Pons (tissue), 1 donor: ENCODE measurements at places on chromosomes 2 and 18.

DNA sequence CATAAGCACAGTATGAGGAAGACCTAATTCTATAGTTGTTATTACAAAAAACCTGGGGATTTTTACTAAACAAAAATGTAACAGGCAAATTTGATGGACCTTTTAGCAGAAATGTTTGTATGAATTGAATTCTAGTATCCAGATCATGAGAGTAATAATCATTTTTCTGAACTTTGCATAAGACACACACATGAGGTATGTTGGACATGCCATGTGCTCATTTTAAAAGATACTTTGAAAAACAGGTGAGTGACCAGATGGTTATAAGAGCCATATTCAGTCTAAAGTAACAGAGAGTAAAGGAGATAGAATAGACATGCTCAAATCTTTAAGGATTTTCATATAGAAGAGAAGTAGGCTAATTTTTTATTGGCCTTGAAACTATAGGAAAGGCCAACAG lies 663.6 kb downstream of the NRXN1 start:
- no peak for DNase-seq

DNA sequence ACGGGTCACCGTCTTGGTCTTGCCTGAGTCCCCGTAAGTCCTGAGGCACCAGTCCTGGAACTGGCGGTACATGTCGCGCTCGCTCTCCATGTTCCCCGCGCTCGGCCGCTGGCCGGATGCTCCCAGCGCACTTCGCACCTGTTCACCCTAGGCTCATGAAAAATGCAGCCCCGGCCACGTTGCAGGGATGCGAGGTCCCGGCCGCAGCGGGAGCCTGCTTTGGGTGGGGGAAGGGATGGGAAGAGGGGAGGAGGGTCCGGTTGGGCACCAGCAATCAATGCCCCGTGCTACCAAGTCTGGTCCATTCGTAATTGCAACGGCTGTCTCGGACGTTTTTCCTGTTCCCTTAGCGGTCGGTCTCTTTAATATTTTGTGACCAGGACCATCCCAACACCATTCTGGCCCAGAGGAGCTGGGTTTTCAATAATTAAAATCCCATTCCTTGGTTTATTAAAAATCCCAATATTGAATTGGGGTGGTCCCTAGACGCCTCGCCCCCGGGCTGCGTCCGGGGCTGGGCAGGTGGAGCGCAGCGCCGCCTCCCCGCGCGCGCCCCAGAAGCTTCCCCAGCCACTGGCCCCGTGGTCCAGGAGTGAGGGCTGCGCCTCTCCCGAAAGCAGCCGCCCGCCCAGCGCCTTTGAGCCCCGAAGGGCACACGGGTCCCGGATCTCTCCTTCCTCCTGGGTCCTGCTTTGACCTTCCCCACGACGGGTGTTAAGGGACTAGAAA lies 1.4 kb downstream of the NOL4 start:
- no peak for DNase-seq

DNA sequence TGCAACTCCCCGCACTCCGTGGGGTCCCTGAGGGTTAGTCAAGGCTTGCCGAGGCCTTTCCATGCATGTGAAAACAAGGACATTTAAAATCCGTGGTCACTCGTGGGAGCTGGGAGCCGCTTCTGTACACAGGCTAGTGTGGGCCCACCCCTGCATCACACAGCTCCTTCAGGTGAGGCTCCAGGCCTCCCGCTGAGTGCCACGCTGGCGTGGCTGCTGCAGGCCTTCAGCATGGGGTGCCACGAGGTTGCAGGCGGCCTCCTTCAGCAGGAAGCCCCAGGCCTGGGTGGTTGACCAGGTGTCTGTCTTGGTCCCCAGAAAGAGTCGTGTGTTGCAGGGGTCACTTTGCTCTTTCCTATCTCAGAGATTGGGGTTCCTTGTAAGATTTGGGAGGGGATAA lies 6.6 kb downstream of the KLHL30 start:
- no peak for DNase-seq

DNA sequence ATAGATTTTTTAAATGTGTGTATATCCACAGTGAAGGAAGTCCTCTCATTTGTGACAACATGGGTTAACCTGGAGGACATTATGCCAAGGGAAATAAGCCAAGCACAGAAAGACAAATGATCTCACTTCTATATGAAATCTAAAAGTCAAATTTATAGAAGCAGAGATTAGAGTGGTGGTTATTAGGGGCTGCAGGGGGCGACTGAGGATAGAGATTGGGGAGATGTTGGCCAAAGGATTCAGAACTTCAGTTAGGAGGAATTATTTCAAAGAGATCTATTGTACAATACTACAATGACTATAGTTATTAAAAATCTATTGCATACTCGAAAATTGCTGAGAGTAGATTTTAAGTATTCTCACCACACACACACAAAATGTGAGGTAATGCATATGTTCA lies 252.4 kb upstream of the SLC39A10 start:
- DNase-seq, result no peak

- DNase-seq, result no peak
These were observed 4.7 kb downstream of the MYO5B start for GRCh38 chr18:50190236-50190635.

DNA sequence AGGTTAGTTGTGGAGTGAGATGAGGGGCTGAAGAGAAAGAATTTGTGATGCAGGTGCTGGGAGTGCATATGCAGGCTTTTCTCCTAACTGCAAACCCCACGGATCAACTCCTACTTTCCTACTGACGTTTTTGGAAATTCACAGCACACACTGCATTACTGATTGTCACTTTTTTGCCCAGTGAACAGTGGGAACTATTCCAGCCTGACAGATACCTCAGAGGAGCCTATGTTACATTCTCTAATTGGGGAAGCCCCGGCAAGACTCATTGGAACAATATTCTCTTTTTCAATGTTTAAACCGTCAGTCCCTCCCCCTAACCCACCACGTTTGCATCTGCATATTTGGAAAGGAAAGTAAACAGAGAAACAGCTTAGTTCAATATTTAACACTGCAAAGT lies 126.2 kb downstream of the DPP4 start:
- no peak for DNase-seq

DNA sequence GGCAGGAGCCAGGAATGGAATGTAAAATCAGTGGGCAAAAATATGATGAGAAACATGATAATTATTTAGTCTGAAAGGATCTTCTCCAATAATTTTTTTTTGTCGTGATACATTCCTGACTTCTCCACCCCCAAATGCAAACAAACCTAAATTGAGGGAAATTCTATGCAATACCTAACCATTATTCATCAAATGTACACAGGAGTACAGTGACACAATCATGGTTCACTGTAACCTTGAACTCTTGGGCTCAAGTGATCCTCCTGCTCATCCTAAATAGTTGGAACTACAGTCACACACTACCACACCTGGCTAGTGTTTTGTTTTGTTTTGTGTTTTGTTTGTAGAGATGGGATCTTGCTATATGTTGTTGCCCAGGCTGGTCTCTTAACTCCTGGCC lies 46.5 kb downstream of the RAB10 start:
- DNase-seq, result no peak

DNA sequence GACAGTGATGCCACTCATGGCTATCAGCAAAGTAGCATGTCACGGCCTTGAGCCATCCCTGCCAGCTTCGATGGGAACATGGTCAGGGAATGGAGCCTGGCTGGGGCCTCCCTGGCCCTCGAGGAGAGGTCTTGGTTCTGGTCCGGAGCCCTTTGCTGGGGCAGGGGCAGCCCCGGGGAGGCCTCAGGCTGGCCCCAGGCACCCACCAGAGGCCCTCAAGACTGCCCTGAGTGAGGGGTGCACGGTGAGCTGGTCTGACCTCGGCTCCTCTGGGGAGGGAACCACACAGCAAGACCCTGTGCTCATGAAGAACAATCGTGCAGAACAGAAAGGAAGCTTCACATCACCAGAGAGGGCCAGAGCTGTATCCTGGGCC lies 75.2 kb upstream of the OTOS start:
- DNase-seq, result no peak

- DNase-seq, result peak; percentile 78
These were observed 177.2 kb upstream of the CRIM1 start for GRCh38 chr2:36178384-36178783.

DNA sequence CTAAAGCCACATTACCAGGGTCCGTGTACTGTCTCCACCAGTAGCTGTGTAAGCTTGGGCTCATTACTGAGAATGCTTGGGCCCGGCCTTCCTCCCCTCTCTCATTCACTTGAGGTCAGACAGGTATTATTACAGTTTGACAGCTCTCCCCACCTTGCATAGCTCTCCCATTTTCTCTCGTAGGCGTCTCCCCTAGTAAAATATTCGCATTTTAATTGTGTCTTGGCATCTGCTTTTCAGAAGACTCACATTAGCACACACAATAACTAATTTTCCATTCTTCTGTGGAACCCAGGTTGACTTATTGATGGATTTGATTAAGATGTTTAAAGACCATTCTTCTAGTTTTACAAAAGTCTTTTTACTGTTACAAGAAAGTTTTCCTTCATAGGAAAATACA lies 71.1 kb upstream of the CYP20A1 start:
- no peak for DNase-seq

DNA sequence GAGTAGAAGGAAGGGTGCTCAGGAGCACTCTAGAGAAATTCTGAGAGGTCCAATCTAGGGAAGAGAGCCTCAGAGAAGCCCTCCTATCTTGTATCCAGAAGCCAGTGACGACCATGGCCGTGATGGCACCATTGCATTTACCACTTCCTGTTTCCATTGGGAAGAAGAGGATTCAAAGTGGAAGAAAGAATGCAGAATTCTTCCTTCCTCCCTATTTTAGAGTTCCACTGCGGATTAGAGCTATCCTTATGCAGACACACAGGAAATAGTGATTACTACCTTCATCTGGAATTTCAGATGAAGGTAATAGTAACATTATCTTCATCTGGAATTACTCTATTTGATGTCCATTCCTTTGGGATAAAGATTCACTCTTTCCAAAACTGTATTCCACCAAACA lies 45.6 kb upstream of the PCBP1 start:
- no peak for DNase-seq

GRCh38 chr2:57373530-57373929 lies 673.1 kb upstream of the VRK2 start:
- no peak for DNase-seq

DNA sequence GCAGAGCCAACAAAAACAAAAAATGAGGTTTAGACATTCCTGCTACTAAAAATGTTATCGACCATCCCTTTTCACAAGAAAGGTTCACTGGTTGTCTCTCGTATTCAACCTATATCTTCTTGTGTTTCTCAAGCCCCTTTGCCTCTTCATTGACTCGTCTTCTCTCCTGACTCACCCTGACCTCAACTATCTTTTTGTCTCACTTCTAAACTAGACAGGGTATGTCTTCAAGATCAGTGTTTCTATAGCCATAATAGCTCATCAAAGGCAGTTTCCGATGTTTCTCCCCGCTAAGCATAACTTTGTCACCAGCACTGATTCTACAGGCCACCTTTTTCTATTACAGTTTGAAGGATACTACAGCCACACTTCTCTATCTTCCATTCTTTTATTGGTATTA lies 178.4 kb downstream of the MEMO1 start:
- no peak for DNase-seq

- no peak for DNase-seq
These were observed 529.1 kb upstream of the HNMT start for GRCh38 chr2:137435162-137435561.

DNA sequence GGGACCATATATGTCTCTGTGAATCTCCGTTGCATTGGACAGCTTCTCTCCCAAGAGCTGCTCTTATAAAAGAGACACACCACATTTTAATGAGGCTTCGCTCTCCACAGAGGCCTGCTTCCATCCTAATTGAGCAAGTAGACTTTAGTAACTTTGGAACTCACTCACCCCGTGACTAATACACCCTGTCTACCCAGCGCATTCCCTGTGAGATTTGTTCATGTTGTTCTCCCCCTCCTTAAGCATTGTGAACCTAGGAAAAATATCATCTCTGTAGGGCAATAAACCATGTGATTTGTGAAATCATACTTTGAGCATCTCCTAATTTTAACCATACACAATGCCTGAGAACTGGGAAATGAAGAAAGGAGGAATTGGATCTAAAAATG lies 56.9 kb downstream of the MCFD2 start:
- DNase-seq, result no peak

DNA sequence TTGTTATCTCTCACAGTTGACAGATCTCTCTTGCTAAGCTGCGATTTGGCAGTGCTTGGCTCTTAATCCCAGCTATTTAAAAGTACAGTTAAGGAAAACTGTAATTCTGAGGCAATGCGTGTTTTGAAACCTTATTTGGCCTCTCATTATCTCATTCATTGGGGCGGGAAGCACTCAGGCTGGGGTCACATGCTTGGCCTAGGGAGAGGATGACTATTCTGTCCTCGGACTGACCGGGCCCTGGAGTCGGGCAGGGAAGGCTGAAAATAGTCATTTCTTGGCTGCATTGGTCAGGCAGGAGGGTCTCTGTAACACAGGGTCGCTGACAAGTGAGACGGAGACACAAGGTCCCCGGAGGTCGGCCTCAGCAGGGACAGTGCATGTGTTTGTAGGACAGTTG lies 20.2 kb upstream of the EMILIN2 start:
- no peak for DNase-seq

DNA sequence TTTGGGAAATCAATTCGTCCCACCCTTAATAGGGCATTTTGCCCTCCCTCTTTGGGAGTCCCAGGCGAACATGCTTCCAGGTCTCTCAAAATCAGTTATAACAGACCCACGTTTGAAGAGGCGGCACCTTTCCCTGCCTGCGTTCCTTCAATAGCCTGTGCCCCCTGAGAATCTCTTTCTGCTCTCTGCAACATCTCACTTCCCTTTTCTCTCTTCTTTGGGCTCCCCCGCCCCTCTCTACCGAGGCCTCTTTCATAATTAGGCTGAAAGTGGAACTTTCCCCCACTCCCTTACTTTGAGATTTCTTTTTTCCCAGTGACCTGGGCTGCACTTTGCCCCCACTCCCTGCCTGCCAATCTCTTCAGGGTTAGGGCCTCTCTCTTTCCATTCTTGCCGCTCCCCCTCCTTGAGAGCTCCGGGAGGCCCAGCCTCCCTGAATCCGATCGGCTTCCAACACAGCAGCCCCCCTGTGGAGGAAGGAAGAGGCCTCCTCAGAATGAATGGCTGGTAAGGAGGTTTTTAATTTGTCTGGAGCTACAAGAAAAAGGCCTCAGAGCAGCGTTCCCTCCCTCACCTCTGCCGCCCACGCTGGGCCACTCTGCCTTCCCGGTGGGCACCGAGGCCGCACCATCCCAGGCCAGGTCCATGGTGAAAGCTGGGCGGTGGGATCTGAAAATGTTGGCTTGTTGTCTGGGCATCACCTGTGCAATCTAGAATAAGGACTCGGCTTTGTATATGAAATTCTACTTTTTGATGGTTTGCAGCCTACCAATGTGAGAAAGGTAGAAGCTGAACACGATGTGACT lies 162.6 kb upstream of the SIX3 start:
- no peak for DNase-seq

DNA sequence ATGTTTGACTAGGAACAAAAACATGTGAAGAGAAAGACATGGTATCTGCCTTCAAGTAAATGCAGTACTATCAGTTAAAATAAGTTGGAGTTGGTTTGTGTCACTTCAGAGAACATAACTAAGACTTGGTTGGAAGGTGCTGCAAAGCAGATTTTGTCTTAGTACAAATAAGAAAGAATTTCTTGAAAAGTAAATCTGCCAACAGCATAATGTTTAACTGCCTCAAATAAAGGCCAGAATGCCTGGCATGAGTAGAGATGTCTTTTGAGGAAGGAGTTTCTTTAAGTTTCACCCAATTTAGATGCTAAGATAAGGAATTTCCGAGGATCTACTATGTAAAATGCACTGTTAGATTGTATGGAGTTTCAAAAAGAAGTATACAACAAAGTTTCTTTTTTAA lies 409.7 kb downstream of the PIK3C3 start:
- no peak for DNase-seq
